ENCODE measurements at places on chromosomes 2 and 18.

GRCh38 chr2:62304429-62305417 lies 108.8 kb downstream of the B3GNT2 start:
- peak; percentile 87 for DNase-seq

GRCh38 chr18:74291472-74291770 lies 342 bp downstream of the CYB5A start:
- DNase-seq: no peak

DNA sequence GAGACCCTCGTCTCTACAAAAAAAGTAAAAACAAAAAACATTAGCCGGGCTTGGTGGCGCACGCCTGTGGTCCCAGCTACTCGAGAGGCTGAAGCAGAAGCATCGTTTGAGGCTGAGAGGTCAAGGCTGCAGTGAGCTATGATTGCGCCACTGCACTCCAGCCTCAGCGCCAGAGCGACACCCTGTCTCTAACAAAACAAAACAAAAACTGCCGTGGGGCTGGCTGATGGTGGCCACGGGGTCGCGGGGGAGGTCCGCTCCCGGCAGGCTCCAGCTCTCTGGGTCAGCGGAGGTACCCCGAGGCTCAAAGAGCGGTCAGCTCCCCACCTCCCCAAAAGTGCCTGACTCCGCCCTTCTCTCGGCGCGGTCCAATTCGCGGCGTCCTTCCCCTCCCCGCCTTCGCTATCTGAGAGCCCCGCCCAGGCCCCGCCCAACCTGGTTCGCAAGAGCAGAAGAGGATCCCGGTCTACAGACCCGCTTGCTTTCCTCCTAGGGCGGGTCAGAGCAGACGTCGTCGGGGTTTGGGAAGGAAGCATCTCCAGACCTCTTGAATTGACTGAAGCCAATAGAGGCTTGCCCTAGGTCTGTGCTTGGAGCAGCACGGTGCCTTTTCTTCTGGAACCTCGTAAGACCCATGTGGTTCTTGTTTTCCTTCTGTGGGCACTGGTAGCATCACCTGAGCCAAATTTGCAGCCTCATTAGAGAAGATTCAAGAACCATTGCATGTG lies 7.8 kb downstream of the RAX start:
- DNase-seq: peak; percentile 94

GRCh38 chr2:24513281-24514071 lies 22.4 kb downstream of the NCOA1 start:
- DNase-seq: no peak

GRCh38 chr2:193482557-193482956 lies 1287.8 kb upstream of the TMEFF2 start:
- no peak for DNase-seq

GRCh38 chr2:193990868-193991267 lies 1666.2 kb upstream of the SLC39A10 start:
- no peak for DNase-seq

DNA sequence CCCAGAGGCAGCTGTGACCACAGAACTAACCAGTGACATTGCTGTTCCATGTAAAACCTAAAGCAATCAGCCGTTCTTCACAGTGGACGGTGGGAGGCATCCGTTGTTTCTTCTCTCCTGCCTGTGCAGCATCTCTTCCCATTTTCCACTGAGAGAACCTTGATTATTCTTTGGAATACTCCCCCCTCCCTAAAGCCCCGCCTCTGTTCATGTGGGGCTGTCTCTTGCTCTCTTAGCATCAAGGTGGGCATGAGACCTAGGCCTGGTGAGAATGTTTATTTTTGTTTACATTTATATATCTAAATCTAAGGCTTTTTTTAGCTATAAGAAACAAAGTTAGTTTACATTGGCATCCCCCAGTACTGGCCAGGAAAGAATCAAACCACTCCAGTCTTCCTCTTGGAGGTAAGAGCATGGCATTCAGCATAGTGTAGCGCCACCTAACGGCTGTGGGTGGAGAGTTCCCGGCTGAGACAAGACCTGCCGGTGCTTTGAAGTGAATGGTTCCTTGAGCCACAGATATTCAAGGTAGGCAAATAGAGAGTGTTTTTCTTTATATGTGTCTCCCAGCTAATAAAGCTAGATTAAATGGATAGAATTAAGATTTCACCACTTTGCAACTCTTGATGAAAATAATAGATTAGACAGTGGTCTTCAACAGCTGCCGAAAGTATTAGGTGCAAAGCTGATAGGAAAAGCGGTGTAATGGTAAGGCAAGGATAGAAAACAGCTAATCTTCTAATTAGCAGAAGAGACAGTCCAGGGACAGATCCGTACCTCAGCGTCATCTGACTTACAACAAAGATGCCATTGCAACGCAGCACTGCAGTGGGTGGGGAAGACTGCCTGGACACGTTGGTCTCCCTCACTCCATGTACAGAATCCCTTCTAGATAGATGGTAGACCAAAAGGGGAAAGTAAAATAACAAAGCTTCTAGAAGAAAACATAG lies 219.6 kb upstream of the RAB12 start:
- peak; percentile 94 for DNase-seq

- no peak for DNase-seq
Observed at GRCh38 chr18:59822612-59823550, 76.9 kb upstream of the PMAIP1 start.

GRCh38 chr18:9062418-9062751 lies 40.1 kb upstream of the NDUFV2 start:
- DNase-seq: peak; percentile 3

DNA sequence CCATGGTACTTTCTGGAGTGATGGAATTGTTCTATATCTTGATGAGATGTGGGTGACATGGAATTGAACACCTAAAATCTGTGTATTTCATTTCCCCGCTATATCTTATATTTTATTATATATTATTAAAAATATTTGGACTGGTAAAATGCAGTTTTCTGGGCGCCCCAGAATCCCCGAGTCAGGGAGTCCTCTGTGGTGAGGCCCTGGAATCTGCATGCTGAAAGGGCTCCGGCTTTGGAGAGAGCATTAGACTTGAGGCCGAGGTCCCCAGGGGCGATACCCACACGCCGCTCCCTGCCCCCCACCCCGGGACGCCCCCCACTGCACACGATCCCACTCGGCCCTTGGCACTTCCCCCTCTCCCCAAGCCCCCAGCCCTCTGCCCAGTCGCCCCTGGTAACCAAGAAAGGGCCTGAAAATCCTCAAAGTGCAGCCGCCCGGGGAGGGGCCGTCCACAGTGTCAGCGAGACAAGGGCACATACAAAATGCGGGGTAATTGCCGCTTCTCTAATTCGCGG lies 126.0 kb downstream of the ZFP36L2 start:
- DNase-seq: no peak

GRCh38 chr2:157468931-157469708 lies 25.2 kb upstream of the CYTIP start:
- no peak for DNase-seq

DNA sequence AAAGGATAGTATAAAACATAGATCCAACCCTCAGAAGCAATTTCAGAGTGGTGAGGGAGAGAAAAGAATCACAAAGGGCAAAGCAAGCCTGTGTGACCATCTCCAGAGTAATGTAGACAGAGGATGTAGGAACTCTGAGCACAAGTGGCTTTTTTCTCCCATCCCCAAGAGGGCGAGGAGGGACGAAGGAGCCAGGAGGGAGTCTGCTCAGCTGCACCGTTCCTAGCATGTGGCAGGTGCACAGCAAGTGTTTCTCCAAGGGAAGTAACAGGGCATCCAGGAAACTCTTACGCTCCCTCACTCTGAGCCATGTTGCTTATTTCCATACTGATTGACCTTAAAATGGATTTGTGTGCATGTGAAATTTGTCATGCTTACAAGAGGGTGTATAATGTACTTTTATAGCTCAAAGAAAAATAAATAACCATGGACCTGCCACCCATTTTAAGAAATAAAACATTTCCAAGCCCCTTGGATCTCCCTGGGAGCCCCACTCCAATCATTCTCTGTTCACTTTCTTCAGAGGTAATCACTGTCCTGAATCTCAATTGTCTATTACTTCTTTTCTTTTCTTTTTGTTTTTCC lies 37.8 kb upstream of the SEC11C start:
- DNase-seq: no peak

- no peak for DNase-seq
Observed at GRCh38 chr18:24209558-24209957, 70.7 kb downstream of the CABYR start.

DNA sequence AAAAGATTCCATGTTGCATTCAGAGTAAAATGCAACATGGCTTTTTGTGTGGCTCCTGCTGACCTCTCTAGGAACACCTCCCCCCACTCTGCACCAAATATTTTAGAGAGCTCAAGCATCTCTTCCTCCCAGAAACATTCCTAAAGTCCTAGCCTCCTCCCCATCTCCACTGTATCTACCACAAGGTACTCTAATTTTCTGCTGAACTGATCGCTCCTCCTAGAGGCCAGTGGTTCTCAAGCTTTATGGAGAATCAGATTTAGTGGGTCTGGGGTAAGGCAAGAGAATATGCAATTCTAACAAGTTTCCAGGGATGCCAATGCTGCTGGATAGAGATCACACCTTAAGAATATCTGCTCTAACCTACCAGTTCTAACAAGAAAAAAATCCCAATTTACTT lies 89.5 kb upstream of the HNRNPA3 start:
- peak; percentile 43 for DNase-seq

GRCh38 chr2:179581605-179582004 lies 279.8 kb downstream of the ZNF385B start:
- DNase-seq: no peak

GRCh38 chr2:105403783-105404698 lies 5.2 kb upstream of the FHL2 start:
- peak; percentile 77 for DNase-seq

- DNase-seq: no peak
Observed at GRCh38 chr2:152122161-152122560, 23.3 kb upstream of the CACNB4 start.

DNA sequence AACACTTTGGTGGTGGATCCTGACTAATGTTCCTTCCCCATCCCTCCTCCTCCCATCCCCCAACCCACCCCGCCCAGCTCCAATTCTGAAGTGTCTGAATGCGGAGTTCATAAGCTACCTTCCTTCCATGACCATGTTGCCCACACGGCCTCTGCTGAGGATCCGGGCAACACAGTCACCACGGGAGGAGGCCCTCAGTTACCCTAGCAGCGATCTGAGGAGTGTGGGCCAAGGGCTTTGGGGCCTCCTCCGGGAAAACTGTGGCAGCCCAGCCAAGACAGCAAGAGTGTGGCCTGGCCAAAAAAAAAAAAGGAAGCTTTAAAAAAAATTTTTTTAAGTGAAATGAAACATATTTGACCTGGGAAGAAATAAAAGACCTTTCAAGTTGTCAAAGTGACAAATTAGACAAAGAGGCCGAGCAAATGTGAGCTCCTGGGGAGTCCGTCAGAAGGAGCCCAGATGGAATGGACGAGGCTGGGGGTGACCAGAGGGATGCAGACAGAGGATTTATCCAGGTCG lies 169.0 kb upstream of the PKDCC start:
- no peak for DNase-seq

DNA sequence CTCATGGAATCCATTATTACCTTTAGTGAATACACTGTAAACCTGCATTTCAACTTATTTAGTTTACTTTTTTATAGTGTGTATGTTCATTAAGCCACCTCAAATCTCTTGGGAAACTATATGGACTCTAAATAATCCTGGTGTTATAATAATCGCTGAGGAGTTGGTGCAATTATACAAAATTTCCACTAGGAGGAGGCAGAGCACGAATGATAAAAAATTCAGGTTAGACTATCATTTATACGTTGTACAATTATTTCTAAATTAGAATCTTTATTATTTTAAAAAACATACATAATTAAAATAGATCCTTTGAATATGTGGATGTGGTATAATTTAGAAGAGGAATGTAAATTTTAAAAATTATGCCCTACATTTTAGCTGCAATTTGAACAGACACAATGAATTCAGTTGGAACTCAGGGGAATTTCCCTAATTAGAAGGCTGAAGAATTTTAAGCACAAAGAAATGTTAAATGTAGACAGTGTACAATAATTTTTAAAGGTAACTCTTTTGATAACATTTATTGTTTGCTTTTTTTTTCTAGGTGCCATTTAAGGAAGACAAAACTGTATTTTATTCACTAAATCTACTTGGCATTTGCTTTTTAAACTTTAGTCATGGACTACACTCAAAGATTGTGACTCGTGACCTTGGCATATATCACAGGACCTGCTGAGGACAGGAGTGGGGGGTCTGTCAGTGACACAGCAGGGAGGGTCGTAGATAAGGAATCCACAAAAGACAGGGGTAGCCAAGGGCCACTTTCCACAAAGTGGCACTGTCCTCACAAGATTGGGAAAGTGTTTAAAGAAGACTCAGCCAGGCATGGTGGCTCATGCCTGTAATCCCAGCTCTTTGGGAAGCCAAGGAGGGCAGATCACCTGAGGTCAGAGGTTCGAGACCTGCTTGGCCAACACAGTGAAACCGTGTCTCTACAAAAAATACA lies 45.5 kb downstream of the RAB12 start:
- peak; percentile 63 for DNase-seq

- DNase-seq: peak; percentile 72
Observed at GRCh38 chr2:43105586-43106558, 120.5 kb downstream of the ZFP36L2 start.

DNA sequence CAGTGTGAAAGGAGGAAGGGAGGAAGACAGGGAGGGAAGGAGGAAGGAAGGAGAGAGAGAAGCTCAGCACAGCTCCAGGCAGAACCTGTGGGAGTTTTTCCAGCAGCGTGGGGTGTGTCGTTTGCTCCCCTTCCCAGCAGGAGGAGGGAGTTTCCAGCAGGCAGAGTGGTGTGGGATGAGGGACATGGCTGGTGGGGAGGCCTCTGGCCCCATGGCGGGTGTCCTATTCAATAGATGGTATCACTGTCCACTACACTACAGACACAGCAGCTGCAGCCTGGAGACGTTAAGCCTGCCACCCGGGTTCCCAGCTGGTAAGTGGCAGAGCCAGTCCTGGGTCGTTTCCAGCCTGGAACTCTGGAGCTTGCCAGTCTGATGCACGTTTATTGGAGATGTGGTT lies 44.7 kb downstream of the GLI2 start:
- no peak for DNase-seq

- DNase-seq: peak; percentile 57
Observed at GRCh38 chr2:241576293-241576654, 17.7 kb downstream of the BOK start.

DNA sequence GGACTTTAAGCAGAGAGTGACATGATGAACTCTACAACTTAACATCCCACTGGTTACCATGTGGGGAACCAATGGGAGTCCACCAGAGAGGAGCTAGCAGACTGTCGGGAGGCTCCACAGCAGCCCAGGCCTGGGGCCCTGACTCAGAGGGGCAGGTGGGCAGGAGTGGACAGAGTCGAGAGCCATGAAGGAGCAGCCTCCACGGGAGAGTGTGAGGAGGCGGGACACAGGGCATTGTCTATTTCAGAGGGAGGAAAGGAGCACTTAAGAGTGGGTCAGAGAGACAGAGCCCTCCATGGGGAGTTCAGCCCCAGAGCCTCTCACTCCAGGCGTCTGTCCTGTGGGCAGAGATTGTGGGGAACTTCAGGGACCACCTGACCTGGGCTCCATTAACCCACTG lies 118.7 kb downstream of the CYP26B1 start:
- peak; percentile 27 for DNase-seq

GRCh38 chr2:16142383-16143361 lies 202.3 kb downstream of the MYCN start:
- DNase-seq: peak; percentile 36
